ENCODE measurements at places on chromosomes 16 and 17. TPM values are rescaled to one million over a fixed set of nuclear protein-coding genes. Genes with fewer than 3 reads are reported as not detected.

Gene GFAP
- 0.46 TPM for polyA plus RNA-seq

Gene TAC4
- polyA plus RNA-seq = not detected

GRCh38 chr17:81025065-81025740 lies 9.7 kb upstream of the BAIAP2 start:
- no peak for DNase-seq

DNA sequence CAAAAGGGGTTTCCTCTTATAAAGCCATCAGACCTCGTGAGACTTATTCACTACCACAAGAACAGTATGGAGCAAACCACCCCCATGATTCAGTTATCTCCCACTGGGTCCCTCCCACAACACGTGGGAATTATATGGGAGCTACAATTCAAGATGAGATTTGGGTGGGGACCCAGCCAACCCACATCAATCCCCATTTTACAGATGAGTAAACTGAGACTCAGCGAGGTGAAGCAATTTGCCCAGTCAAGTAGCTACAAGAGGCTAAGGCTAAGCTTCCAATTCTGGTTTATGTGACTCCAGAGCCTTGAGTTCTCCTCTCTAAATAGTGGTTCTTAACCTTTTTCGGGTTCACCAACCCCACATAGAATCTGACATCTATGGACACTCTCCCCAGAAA lies 8.8 kb downstream of the CD300A start:
- no peak for DNase-seq

GRCh38 chr16:79928142-79928873 lies 327.8 kb upstream of the MAF start:
- no peak for DNase-seq

- no peak for DNase-seq
Measured at GRCh38 chr16:28155293-28155692, 56.5 kb downstream of the XPO6 start.

DNA sequence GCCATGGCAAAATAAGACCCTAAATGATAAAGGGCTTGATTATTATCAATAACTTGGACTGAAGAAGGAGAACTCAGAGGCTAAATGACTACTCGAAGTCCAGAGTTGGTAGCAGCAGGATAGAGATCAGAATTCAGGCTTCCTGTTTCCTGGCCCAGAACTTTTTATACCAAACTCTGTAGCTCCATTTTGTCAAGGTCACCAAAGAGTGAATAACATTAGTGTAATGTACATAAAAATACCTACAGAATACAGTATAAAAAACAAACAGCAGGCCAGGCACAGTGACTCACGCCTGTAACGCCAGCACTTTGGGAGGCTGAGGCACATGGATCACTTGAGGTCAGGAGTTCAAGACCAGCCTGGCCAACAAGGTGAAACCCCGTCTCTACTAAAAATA lies 79.0 kb downstream of the ARHGAP17 start:
- DNase-seq = no peak
